Mesenchymal stem cell (in vitro differentiated cells and primary cell): ENCODE measurements at places on chromosomes 6 and 20.

DNA sequence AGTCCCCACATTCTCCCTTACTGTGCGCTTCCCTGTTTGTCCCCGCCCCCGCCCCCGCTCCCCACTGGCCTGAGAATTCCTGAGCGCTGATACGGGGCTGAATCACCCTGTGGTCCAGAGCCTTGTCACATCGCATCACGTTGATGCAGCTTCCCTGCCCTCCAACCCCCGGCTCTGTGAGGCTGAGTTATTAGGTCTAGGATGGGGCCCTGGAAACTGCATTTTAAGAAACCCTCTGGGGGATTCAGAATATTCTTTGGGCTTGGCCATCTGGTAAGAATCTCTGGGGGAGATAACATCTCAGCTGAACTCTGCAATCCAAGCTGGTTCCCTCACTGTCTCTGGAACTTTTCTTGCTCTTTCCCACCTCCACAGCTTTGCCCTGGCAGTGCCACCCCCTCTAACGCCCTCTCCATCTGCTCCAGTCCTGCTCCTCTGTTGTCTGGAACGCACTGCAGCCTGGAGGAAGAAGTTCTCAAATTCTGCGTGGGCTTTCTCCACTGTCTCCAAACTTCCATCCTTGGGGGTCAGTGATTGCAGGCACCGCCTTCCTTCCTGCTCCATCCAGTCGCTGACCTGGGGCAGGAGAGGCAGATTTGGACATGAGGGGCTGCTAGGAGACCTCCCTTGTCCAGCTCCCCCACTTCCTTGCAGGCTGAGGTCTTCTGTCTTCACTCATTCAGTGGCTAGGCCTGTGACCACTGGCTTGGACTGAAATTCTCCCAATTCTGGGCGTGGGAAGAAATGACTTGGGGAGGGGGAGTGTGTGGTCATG, 42.6 kb downstream of the KIAA1755 start:
- DNase-seq, result peak; percentile 92

- DNase-seq, result no peak
These were observed 37.6 kb upstream of the TENT5A start for GRCh38 chr6:81790034-81790433.

- DNase-seq, result no peak
These were observed 94.7 kb upstream of the AGPAT4 start for GRCh38 chr6:161368514-161368913.

- DNase-seq, result no peak
These were observed 2.4 kb upstream of the GLYATL3 start for GRCh38 chr6:49497304-49497703.

DNA sequence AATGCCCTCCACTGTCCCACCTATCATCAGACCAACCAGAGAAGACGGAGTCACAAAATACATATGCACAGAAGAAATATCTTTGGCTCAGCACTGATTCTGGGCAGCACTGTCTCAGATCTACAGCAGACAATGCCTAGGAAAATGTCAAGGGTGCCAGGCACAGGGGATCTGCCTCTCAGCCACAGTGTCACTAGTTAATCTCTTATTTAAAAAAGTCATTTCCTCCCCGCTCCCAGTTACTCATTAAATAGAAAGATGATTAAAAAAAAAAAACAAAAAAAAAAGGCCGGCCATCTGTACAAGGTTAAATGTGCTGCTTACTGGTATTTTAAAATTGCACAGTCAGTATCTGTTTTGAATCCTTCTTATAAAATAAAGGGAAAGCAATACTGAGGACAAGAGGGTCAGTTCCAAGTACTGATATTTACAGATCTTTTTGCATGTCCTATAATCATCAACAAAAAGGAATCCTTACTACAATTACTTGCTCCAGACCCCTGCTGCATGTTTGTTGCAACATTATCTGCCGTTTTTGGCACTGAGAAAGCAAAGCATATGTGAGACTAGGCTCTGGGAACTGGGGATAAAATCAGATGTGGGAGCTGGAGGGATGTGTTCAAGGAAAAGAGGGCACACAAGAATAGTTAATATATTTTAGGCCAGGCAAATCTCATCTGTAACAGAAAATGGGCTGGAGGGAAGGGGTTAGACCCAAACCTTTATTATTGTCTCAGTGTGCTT, 299.3 kb downstream of the KIF16B start:
- DNase-seq, result no peak

GRCh38 chr6:95576218-95576997, 927 bp upstream of the MANEA start:
- peak; percentile 42 for DNase-seq

DNA sequence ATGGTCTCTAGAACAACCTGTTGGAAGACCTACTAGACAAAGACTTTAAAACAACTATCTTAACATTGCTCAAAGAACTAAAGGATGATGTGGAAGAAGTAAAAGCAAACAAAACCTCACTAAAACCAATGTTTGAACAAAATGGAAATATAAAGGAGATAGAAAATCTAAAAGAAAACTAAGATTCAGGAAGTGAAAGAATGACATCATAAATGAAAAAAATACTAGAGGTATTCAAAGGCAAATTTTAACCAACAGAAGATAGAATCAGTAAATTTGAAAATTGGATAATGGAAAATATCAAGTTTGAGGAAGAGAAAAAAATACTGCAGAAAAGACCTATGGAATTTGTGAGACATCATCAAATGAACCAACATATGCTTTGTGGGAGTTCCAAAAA, 914.1 kb upstream of the GJE1 start:
- no peak for DNase-seq

- DNase-seq, result no peak
These were observed 2.2 kb upstream of the MYCT1 start for GRCh38 chr6:152695372-152696045.

- DNase-seq, result no peak
These were observed 43.0 kb upstream of the CCR6 start for GRCh38 chr6:167079853-167080297.

- DNase-seq, result no peak
These were observed 50.8 kb downstream of the IL22RA2 start for GRCh38 chr6:137122612-137123011.

DNA sequence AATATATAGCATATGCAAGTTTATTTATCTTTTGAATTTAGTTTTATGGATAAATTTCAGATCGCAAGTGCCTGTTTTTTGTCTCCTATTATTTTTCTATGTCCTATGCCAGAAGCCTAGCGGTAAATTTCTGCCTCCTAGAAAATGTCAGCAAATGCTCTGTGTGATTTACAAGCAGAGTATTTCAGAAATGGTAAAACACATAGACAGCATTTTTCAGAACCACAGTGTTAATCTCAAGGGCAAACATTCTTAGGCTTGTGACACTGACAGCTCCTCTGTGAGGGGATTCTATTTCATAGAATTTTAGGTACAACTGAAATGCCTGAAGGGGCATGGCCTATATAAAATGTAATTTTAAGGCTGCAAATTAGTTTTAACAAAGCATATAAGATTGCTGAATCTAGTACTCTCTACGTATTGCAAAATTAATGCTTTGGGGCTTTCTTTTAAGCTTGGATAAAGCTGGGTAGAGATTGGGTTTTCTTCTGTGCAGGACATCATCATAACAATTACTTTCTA, 89.9 kb upstream of the PTCHD4 start:
- DNase-seq, result no peak

- DNase-seq, result no peak
These were observed 233.3 kb downstream of the TINAG start for GRCh38 chr6:54541541-54541940.

GRCh38 chr6:3559561-3559960, 102.7 kb upstream of the SLC22A23 start:
- DNase-seq, result no peak
